Activated T-helper 9 cell treated with anti-CD3 and anti-CD28 coated beads, Interleukin-2, amount 50 U/mL, for 16 hours (primary cell): ENCODE measurements at places on chromosomes 5 and 9.

DNA sequence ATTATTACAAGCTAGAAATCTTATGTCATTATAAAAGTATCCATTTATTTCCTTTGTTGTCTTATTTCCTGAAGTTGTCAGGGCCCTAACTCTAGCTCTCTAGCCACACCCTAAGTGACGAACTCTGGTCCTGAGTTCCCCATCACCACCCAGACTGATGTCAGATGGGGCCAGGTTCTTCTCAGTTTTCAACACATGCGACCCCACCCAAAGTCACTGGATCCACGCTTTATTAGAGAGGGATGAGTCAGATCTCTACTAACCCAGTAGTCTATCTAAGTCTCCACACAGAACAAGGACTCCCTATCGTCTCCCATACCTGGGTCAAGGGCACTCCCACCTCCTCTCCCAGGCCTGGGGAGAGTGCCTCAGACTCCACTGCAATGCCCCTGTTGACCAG, 6.8 kb upstream of the FEM1C start:
- DNase-seq: no peak

GRCh38 chr5:134423376-134423775, 11.7 kb upstream of the CDKN2AIPNL start:
- DNase-seq: no peak

DNA sequence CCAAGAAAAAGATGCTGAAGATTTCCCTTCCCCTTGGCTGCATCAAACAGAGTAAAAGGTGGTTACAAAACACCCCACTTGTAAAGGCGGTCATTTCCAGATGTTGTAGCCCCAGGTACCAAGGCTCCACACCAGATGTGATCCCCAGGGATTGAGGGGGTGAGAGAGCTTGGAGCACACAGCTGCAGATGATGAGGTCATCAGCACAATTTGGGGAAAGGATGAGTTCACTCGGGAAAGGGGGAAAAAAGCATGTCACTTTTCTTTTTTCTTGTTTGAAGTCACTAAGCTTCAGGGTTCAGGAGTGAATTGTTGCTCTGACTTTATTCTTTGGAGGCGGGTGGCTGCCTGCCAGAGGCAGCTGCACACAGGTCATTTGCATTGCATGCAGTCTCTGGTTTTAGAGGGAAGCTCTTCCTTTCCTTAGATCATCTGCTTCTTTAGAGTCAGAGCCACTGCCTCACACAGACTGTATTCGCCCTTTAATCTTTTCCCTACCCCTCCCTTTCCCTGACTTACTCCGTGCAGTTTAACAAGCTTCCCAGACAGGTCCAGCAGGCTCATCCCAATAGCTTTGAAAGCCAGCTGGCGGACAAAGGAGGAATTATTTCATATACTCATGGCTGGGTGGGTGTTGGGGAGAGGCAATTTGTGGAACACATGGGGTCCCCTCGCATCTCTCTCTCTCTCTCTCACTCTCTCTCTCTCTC, 409.3 kb upstream of the SLC24A2 start:
- DNase-seq: no peak

DNA sequence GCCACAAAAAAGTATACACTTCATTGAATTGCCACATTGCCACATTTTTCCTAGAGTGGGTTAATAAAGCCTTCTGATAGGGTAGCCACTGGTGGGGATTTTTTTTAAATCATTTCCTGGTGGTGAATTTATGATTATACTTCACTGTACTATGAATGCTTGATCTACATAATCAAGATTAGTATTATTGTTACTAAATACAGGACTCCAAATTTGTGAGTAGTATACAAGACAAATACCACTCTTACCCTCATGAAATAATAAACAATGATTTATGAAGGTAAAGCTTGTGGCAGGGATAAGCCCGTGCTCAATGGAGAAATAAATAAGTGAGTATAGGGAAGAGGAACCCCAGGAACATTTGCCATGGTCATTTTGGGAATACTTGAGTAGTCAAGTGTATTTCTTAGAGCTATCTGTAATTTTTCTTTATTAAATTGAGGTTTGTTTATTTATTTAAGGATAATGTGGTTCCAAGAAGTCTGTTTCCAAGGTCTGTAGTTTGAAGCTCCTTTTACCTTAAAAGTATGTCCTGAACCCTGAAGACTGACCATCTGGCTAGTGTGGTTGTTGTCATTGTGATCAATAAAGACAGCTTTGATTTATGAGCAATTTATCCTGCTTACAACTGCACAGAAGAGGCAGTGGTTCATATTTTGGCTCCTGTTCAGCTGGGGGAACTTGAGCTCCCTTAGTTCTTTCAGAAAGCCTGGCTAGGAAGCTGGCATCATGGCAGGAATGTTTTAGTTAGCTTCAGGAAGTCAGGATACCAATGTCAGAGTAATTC, 118.6 kb downstream of the ZSWIM6 start:
- no peak for DNase-seq

GRCh38 chr9:3490957-3491356, 34.8 kb downstream of the RFX3 start:
- no peak for DNase-seq

DNA sequence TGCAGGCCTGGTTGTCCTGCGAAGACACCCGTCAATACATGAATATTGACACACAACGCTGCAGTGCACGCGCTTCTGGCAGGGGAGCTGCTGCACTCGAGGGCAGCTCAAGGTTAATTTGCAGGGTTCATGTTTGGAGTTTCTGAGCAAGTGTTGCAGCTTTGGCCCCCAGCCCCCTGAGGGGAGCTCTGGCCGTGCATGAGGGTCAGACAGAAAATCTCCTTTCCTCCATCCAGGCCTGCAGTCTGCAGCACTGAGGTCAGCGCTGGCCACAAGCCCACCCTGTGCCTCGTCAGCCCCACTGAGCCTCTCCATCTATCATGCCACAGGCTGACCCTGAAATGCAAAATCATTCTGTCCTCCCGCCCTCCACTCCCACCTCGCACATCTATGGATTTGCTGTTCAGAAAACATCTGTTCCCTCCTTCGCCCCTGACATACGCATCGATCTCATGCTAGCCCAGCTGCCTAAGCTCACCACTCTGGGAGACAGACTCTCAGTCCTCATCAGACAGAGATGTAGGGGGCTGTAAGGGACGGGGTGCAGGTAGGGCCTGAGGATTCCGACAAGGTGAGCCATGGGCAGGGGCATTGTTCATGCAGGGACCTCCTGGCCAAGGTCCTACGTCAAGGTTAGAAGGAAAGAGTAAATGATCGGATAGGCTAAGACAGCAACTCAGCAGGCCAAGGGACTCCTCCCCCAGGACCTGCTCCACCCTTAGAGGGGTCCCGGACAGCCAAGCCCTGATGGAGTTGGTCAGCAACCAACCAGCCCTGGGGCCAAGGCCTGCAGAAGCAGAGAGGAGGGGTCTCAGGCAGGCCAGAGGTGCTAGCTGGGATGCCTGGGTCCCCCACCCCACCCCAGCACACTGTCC, 125.1 kb downstream of the KCNIP1 start:
- DNase-seq: no peak

GRCh38 chr5:134133188-134133994, 18.9 kb downstream of the TCF7 start:
- DNase-seq: no peak

- DNase-seq: no peak
Observed at GRCh38 chr5:43515678-43516048, 715 bp upstream of the C5orf34 start.

DNA sequence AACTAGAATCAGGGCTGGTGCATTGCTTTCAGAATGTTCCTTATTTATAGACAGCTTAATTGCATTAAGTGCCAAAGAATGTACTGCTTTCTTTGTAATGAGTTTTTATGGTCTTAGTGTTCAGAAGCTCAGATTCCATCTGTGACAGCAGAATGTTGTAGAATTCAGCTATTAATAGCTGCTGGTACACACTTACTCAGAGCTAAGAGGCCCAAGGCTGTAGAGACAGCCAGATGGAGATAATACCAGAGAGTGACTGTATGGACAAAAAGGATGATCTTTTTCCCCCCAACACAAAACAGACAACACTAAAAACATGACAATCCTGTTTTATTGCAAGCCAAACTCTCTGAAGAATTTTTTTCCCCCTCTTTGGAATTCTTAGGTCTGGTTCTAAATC, 50.2 kb downstream of the PPP2R2B start:
- no peak for DNase-seq
